ENCODE measurements at places on chromosomes 3 and 15. TPM values are rescaled to one million over a fixed set of nuclear protein-coding genes. Genes with fewer than 3 reads are reported as not detected.

MGLL gene
- 50.2 TPM for total RNA-seq

CD200R1L gene
- total RNA-seq, result not detected

SLC30A4 gene
- 1.8 TPM for total RNA-seq

SOX14 gene
- not detected for total RNA-seq

BOC gene
- 3.7 TPM for total RNA-seq

CCR8 gene
- not detected for total RNA-seq

CASR gene
- not detected for total RNA-seq

HTR3E gene
- not detected for total RNA-seq

UQCRC1 gene
- 679 TPM for total RNA-seq

TIGIT gene
- total RNA-seq, result not detected

DNA sequence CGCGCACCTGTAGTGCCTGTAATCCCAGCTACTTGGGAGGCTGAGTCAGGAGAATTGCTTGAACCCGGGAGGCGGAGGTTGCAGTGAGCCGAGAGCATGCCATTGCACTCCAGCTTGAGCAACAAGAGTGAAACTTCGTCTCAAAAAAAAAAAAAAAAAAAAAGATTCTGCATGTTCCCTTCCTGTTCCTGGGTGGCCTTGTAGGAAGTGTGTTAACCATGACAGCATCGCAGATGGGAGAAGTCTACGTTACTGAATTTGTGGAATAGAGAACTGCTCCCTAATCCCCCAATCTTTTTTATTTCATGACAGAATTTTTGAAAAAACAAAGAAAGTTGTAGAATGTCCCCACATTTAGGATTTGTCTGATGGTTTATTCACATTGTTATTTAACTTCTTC, 45.4 kb downstream of the FOXL2 start:
- no peak for DNase-seq

GRCh38 chr15:93063262-93063671, 25.7 kb downstream of the RGMA start:
- no peak for DNase-seq

GRCh38 chr3:148711981-148712666, 14.4 kb downstream of the AGTR1 start:
- DNase-seq, result no peak

GRCh38 chr3:49801160-49801559, 1.5 kb upstream of the CDHR4 start:
- DNase-seq, result no peak

- peak; percentile 60 for DNase-seq
Measured at GRCh38 chr3:155193868-155194267, 99.6 kb downstream of the STRIT1 start.

GRCh38 chr15:77024273-77025082, 29.6 kb downstream of the PSTPIP1 start:
- no peak for DNase-seq

DNA sequence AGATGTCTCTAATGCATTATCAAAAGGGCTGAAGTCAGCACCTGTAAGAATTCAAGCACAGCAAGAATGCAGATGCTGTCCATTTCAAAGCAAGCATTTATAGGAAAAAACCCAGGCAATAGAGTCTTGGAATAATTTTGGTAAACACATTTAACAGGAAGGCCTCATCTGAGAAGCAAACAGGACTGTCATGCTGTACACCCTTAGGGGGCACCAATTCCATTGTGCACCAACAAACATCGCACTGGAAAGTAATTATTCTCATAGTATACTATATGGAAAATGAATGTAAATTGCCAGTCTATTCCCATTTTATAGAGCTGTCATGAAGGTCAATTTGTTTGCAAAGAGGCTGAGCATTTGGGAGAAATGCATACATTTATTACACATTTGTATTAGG, 247.3 kb upstream of the SUCLG2 start:
- DNase-seq, result no peak

- DNase-seq, result no peak
Measured at GRCh38 chr3:186847437-186847836, 4.9 kb downstream of the ADIPOQ start.

- DNase-seq, result no peak
Measured at GRCh38 chr3:124413989-124414598, 316.2 kb upstream of the UMPS start.

DNA sequence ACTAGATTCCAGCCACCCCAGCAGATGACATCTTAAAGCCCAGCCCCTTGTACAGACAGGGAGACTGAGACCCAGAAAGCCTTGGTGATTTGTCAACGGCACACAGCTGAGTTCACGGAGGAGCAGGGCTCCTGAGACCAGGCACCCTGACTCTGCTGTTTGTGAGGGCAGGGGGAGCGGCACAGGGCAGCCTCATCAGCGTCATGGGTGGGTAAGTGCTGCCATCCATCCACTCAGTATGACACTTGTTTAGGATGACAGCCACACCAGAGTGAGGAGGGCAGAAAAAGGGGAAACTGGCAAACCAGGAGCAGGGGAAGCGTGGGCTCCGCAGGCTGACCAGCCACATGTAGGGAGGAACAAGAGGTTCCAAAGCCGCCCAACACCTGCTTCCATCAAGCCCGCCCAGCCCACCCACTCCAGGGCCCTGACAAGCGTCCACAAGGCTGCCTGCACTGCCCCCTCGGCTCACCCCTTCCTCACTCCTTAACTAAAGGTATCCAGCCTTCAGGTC, 19.9 kb downstream of the RBPMS2 start:
- DNase-seq, result no peak

GRCh38 chr3:64399205-64399800, 174.0 kb upstream of the PRICKLE2 start:
- DNase-seq, result no peak

DNA sequence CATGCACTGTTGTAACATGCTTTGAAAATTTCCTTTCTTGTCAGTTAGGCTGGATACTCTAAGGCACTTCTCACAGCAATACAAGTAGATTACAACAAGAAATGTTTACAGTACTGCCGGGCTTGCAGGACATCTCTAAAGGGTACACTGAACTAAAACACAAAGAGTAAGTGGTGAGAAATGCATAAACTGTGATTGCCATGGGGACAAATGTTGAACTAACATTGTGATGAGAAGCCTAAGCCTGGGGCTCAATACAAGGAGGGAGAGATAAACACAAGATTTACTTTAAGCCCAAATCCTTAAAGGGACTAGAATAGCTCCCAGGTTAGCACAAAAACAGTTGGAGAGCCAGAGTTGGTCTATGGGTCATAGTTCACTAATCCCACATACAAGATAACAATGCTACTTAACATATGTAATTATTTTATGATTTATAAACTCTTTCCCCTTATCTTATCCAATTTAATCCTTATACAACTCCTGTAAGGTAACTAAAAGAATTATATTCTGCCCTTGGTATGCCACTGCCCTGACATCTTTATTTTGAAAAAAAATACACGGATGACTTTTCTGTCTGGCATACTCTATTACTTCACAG, 126.9 kb downstream of the THRB start:
- DNase-seq, result no peak

DNA sequence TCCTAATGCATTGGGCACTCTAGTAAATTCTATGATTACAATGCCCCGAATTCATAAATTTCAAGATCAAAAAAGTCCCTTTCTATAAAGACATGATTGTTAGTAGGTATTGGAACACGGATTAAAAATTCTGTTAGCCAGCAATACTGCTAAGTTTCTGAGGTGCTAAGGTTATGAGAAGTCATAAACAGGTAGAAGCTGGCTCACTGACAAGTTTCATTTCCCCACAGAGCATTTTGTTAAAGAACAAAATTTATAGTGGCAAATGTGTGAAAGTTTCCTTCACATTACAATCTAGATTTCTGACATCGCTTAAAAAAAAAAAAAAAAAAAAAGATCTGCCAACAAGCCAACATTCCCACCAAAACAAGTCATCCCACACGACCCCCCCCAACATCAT, 12.4 kb upstream of the MAN2C1 start:
- no peak for DNase-seq

GRCh38 chr3:129536374-129536667, 6.7 kb upstream of the H1-8 start:
- no peak for DNase-seq

DNA sequence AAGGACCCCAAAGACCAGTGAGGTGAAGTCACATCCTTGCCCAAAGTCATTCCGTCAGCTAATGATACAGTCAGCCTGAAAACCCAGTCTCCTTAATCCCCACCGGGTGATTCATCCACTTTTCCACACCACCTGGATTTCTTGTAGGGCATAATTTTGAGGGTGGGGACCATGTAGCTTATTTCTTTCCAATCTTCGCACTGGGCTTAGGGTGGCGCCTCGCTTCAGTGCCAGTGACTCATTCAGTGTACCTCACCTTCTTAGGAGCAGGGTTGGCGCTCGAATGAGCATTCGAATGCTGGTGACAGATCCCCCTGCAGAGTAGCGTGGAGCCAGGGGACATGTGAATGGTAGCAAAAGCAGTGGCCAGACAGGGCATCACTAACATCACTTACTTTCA, 24.0 kb downstream of the BMF start:
- DNase-seq, result no peak

GRCh38 chr3:142888099-142888480, 793 bp downstream of the PCOLCE2 start:
- no peak for DNase-seq

DNA sequence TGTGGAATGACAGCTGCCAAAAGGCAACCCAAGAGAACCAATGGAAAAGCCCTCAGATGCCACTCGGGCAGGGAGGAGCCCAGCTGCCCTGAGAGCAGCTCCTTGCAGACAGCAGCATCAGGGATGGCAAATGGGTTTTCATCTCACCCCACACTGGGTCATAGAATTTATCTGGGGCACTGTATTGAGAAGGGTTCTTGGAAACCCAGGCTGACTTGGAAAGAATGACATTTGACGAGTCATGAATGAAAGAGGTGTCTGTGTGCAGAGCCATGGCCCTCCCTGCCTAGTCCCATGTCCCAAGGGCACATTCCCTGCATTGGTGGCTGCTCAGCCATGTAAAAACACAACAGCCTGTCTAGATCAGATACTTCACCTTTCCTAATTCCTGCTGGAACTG, 157.9 kb upstream of the BHLHE40 start:
- no peak for DNase-seq

DNA sequence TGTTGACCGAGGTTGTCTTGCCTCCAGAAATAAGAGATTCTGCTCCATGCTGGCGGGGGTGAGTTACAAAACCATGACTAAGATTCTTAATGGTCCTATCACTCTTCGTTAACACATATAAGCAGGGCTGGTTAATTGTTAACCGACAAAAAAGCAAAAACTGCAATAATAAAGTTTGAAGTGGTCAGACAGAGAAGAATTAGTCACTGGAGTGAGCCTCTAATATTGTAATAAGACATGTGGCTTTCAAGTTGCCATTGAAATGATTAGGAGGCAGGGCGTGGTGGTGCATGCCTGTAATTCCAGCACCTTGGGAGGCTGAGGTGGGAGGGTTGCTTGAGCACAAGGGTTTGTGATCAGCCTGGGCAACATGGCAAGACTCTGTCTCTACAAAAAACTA, 78.4 kb upstream of the NR2F2 start:
- no peak for DNase-seq

DNA sequence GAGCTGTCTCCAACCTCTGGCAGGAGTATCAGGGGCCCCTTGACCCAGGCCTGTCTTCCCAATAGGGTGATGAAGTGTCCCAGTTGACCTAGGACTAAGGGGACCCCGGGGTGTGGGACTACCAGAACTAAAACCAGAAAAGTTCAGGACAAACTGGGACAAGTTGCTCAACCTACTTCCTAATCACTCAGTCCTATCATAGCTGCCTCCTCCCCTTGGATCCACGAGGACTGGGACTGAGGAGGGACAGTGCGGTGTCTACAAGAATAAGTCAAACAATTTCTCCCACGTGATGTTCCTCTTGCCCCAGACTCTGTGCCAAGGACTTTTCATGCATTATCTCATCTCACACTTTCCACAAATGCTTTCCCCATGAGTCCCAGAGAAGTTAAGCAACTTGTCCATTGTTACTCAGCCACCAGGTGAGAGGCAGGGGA, 49.4 kb upstream of the SLCO2A1 start:
- DNase-seq, result peak; percentile 37

DNA sequence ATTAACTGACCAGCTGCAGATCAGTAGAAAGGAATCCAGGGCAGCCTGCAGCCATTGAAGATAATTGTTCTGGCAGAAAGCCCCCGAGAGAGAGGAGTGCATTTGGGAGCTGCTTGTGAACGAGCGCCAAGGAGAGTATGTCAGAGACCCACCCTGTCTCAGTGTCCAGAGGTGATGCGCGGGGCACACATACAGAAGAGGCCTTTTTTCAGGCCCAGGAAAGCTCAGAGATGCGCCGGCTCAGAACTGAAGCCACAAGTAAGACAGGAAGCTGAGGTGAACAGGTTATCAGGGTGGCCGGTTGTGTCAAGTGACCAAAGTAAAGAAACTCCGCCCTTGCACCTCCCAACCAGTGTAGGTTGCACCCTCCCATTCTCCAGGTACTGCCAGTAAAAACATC, 59.8 kb upstream of the HEG1 start:
- no peak for DNase-seq

DNA sequence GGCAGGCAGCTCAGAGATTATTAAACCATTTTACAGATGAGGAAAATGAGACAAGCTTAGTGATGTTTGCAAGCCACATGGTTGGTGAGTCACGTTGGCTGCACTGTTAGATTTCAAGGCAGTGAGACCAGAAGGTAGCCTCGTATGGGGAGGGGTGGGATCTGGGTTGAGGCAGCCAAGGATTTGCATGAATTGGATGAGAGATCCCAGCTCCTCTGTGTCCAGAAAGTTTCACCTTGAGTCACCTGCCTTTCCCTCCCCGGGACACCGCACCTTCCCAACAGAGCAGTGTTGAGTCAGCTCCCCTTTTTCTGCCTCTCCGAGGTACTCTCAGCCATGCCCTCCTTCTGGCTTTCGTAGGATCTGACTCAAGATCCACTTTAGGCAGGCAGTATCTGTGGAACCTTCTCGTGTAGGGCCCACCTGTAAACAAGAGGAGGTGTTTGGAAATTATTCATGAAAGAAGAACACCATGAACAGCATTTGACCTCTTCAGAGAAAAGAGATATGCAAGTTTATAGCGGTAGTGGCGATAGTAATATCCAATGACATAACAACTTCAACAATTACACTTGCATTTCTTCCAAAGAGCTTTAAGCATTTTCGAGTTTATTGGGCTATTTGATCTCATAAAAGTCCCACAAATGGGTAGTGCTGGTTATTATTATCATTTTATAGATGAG, 46.8 kb upstream of the VPS8 start:
- no peak for DNase-seq

DNA sequence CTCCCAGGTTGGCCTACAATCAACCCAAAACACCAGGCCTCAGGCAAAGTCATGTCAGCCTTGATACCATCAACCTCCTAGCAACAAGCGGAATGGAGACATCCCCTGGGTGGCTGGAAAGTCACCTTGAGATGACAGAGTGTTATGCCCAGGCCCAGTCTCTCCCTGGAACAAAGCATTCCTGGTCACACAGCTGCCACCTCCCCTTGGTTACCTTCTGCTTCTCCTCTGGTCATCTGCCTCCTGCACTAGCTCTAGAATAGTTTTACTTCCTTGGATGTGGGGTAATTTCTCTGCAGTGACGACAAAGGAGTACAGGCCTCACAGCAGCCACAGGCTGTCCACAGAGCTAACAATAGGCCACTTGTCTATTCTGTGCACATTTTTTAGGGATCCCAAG, 114.9 kb downstream of the RFTN1 start:
- DNase-seq, result no peak
